Right lobe of liver (tissue), 6 donors: ENCODE measurements at places on chromosomes 7 and 10.

DNA sequence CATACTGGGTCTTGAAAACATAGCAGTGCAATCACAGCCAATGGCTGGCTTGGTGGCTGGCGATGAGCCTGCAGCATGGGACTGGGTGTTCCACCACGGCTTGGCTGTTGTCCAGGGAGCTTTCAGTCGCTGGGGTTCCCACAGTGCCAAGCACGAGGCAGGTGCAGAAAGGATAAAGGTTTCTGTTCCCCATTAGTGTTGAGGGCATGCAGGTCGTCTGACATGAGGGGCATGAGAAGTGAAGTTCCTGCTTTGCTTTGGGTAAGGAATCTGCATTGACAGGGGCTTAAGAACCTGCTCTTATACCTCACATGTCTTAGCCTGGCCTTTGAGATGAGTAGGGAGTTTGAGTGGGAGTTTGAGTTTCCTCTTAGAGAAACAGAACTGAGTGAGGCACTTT lies 9.0 kb upstream of the CFTR start:
- no peak overlapping the region for H3K4me3 ChIP-seq
- no peaks in the 10 kb centered on the region for H3K27me3 ChIP-seq
- no peak overlapping the region for H3K27ac ChIP-seq
- no peaks in the 10 kb centered on the region for H3K4me1 ChIP-seq

- no peak for DNase-seq
- peaks cover 35% of the 10 kb centered on the region for H3K4me1 ChIP-seq
- peak overlapping the region; percentile 59 for H3K27ac ChIP-seq
- H3K4me3 ChIP-seq, result no peak overlapping the region
Observed at GRCh38 chr10:80504158-80504811, 33.4 kb upstream of the SH2D4B start.

DNA sequence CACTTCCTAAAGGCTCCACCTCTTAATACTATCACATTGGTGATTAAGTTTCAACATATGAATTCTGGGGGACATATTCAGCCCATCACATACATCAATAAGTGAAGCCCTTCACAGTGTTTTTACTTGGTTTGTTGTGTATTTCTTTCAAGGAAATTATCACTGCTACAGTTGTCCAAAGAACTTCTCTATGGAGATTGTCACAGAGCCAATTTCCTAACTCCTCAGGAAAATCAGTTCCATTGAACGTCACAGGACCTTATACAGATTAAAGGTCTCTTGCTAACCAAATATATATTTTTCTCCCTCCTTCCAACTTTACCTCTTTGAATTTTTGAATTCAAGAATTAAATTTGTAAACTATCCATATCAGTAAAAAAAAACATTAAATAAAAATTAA lies 114.3 kb downstream of the LRRN3 start:
- no peaks in the 10 kb centered on the region for H3K36me3 ChIP-seq
- no peak overlapping the region for H3K27ac ChIP-seq
- H3K4me3 ChIP-seq, result no peak overlapping the region

GRCh38 chr7:129515381-129515780 lies 13.1 kb downstream of the SMKR1 start:
- H3K4me3 ChIP-seq, result no peak overlapping the region
- no peaks in the 10 kb centered on the region for H3K36me3 ChIP-seq
- DNase-seq, result no peak
- no peaks in the 10 kb centered on the region for H3K4me1 ChIP-seq
- H3K27me3 ChIP-seq, result no peaks in the 10 kb centered on the region

DNA sequence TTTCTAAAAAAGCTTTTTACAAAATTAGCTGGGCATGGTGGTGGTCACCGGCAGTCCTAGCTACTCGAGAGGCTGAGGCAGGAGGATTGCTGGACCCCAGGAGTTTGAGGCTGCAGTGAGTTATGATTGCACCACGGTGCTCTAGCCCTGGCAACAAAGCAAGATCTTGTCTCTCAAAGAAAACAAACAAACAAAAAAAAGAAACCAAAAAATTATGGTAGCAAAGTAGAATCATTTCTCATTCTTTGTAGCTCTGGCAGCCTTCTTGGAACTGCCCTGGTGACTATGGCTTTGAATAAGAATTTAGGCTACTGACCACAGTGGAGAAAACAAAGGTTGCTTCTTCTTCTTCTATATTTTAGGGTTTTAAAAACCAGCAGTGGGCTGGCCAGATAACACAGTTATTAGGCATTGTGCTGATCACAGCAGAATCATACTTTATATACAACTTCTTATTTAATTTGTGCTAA lies 41.9 kb upstream of the PRKAR2B start:
- no peaks in the 10 kb centered on the region for H3K27me3 ChIP-seq
- DNase-seq, result no peak
- H3K27ac ChIP-seq, result no peak overlapping the region
- H3K36me3 ChIP-seq, result no peaks in the 10 kb centered on the region
- H3K4me1 ChIP-seq, result no peaks in the 10 kb centered on the region
- H3K4me3 ChIP-seq, result no peak overlapping the region

GRCh38 chr10:98959379-98959778 lies 276.3 kb downstream of the HPSE2 start:
- no peak for DNase-seq
- H3K27ac ChIP-seq, result no peak overlapping the region
- H3K4me3 ChIP-seq, result no peak overlapping the region

DNA sequence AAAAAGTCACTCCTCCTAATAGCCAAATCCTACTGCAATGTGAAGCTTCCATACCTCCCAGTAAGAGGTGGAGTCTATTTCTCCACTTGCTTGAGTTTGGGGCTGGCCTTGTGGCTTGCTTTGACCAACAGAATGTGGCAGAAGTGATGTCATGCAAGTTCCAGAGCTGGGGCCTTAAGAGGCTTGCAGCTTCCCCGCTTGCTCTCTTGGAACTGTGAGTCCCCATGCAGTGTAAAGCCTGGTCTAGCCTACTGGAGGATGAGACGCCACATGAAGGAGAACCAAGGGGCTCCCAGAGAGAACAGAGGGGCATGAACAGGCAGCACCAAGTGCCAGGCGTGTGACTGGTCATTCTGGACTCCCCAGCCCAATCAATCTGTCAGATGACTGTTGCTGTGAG lies 58.6 kb upstream of the OPALIN start:
- no peaks in the 10 kb centered on the region for H3K36me3 ChIP-seq
- no peaks in the 10 kb centered on the region for H3K27me3 ChIP-seq
- no peak overlapping the region for H3K4me3 ChIP-seq
- no peak overlapping the region for H3K27ac ChIP-seq
- no peaks in the 10 kb centered on the region for H3K4me1 ChIP-seq
